ENCODE measurements at places on chromosomes 5 and 9. TPM values are rescaled to one million over a fixed set of nuclear protein-coding genes. Genes with fewer than 3 reads are reported as not detected.

DNA sequence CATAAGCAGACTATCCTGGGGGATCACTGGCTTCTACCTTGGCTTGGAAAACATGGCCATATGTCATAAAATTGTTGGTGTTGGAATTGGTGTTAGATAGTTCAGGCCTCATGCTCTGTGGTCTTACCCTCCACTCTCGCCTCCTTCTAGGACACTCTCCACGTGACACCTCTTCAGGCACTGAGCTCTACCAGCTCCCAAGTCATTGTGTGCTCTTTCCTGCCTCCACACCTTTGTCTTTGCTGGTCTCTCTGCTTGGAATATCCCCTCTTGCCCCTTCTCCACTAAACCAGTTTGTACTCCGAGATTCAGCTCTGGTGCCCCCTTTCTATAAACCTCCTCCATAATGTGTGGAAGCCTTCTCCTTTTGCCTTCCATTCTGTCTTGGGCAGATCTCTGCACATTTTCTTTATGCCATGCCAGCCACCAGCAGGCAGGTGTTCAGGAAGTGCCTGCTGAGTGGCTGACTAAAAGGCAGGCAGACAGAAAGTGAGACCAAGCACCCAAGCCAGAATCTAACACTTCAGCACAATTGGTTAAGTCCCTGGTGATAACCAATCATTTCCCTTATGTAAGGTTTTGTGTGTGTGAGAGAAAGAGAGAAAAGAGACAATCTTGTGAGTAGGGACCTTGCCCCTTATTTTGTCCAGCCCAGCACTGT lies 37.7 kb downstream of the SAR1B start:
- peak; percentile 66 for ATAC-seq

DNA sequence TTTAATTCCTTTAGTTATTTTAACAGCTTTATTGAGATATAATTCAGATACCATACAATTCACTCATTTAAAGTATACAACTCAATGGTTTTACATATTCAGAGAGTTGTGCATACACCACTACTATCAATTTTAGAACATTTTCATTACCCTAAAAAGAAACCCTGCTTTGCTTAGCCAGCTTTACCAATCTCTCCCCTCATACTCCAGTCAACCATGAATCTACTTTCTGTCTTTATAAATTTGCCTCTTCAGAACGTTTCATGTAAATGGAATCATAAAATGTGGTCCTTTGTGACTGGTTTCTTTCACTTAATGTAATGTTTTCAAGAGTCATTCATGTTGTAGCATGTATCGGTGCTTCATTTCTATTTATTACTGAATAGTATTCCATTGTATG lies 24.9 kb downstream of the NIM1K start:
- ATAC-seq, result no peak

The LCN1 gene
- total RNA-seq, result not detected

- no peak for ATAC-seq
These were observed 40.0 kb downstream of the PSD2 start for GRCh38 chr5:139835656-139836055.

The ZBTB26 gene
- 11.3 TPM for total RNA-seq

GRCh38 chr9:137317718-137318511 lies 15.8 kb upstream of the NRARP start:
- ATAC-seq, result no peak

The TMEM161B gene
- 25.7 TPM for total RNA-seq

The GBGT1 gene
- total RNA-seq, result 2.8 TPM

The IFNK gene
- not detected for total RNA-seq

The ST6GALNAC6 gene
- total RNA-seq, result 61.7 TPM

DNA sequence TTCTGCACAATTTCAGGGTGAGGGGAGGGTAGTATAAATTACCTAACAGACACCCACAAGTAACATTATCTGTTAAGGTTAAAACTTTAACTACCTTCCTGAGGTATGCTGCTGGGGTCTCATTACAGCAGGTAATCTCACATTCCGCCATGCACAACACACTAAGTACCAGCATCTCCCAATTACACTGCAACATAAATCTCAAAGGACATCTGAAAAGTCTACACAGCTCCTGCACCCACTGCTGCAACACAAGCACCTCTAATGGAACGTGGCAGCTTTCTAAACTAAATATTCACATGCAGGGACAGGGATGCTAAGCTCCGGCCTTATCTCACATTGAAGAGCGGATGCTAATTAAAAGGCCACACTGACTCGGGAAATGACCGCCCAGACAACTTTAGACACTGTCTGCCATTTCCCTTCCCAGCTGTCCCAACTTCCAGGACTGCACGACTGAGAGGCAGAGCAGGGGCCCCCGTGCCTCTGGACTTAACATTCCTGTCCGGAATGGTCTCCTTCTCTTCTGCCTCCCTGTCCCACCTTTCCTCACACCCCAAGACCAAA lies 45.9 kb downstream of the PSMB7 start:
- ATAC-seq, result no peak

DNA sequence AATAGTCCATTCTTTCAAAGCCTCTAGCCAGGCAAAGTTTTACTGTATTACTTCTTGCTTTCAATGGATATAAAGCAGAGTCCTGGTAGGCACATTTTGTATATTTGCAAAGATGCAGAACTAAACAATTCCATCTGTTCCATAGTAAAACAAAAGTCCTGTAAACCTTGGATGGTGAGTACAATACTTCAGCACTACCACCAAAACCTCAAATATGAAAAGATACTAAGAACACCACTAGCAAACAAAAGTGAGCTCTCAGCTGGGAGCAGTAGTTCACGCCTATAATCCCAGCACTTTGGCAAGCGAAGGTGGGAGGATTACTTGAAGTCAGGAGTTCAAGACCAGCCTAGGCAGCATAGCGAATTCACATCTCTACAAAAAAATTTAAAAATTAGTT lies 195.0 kb downstream of the MSX2 start:
- no peak for ATAC-seq

GRCh38 chr9:117649126-117649525 lies 55.1 kb upstream of the TLR4 start:
- ATAC-seq, result no peak

GRCh38 chr5:125704888-125705287 lies 718.3 kb upstream of the GRAMD2B start:
- ATAC-seq, result no peak

- no peak for ATAC-seq
These were observed 4.5 kb upstream of the OTP start for GRCh38 chr5:77642738-77643653.
